Stimulated activated CD8-positive, alpha-beta memory T cell treated with anti-CD3 and anti-CD28 coated beads, Interleukin-7, amount 100 ng/mL, for 4 hours (primary cell): ENCODE measurements at places on chromosomes 6 and 20.

DNA sequence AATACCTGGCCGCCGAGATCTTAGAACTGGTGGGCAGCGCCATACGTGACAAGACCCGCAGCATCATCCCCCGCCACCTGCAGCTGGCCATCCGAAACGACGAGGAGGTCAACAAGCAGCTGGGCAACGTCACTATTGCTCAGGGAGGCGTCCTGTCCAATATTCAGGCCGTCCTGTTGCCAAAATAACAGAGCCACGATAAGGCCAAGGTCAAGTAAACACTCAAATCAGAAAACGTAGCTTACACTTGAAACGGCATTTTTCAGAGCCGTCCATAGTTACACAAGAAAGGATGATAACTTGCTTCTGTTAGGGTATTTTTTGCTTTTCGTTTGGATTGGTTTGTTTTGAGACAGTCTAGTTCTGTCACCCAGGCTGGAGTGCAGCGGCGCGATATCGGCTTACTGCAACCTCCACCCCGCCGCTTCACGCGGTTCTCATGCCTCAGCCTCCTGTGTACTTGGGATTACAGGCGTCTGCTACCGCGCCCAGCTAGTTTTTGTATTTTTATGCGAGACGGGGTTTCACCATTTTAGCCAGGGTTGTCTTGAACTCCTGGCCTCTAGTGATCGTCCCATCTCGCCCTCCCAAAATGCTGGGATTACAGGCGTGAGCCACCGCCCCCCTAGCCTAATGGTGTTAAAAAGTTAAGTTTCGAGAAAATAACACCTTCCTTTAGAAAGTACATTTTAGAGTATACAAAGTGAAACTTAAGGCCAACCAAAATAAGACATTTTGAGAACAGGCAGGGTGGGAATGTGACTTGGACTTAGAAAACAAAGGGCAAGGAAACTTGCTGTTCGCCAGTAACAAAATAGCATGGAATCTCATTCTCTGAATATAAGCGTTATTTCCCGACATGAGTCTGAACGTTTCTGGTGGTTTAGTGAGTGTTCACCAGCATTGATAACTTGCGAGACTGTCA is 42.8 kb upstream of the HFE start:
- DNase-seq: no peak

DNA sequence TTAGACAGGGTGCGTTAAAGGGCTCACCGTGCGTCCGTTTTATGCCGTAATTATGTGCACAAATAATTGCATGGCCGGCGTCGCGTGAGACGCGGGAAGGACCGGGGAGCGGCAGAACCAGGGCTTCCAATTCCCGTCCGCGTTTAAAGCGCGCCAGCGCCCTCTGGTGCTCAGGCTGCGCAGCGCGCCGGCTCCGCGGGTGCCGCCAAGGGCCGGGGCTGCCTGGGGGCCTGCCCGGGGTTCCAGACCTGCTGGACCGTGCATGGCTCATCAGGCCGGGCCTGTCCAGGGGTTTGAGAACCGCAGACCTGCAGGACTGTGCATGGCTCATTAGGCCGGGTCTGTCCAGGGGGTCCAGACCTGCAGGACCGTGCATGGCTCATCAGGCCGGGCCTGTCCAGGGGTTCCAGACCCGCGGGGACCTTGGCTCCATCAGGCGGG is 369.0 kb downstream of the THBS2 start:
- DNase-seq: peak; percentile 41

GRCh38 chr6:106214531-106214930 is 111.0 kb downstream of the ATG5 start:
- DNase-seq: no peak

DNA sequence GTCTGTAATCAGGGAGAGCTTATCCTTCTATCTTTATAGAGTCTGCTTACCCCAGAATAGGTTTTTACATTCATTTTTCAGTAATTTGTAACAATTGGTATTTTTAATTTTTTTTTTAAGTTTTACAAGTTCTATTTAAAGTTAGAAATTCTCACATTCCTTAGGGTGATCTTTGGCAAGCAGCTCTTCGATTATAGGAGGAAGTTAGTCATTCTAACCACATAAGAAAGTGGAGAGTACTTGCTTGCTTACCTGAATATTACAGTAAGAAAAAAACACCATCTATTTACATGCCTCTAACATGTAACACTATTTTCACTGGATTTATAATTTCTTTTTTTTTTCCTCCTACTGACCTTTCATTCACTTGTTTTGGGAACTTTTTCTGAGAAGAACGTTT is 6.7 kb downstream of the TSHZ2 start:
- no peak for DNase-seq

GRCh38 chr6:28402197-28402596 is 2.6 kb upstream of the ZSCAN12 start:
- DNase-seq: no peak
